T-helper 17 cell (primary cell): ENCODE measurements at places on chromosomes 11 and 22. TPM values are rescaled to one million over a fixed set of nuclear protein-coding genes. Genes with fewer than 3 reads are reported as not detected.

DNA sequence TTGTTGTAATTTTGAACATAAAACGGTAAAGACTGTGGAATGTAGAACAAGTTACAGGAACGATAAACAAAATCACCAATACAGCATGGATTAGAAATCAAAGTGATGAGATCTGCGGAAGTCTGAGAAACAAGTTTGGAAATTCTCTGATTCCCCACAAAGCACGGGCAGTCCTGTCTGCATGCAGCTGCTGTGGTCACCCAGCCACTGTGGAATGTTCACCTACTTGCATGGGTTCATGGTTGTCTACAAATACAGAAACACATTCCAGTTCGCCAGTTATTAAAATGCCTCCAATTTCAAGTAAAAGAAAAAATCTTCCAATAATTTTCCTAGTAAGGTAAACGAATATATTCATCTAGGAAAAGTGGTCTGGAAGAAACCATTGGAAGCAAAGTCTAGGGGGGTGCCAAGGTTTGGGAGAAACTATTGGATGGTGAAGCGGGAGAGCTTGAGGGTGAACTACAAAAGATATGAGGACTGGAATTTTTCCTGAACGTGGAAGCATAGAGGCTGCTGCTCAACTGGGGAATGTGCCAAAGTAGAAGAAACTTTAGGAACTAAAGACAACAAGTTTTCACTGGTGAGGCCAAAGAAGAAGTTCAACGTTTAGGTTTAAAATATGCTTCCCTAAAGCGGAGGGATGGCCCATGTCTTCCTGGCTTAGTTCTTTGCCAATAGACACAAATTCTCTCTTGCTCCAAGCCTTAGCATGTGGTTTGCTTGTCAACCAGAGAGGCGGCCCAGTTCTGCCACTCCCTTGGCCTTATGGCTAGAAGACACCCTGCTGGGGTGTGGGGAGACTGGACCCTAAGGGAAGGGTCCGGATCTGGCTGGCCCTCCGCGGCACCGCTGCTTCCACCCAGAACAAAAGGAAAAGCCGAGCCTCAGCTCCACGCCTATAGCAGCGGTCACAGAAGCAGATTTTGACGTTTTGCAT, 70.2 kb downstream of the CTTN start:
- H3K4me1 ChIP-seq = peaks cover 5% of the 10 kb centered on the region
- no peak for DNase-seq
- H3K36me3 ChIP-seq = no peaks in the 10 kb centered on the region
- H3K27me3 ChIP-seq = peaks cover 31% of the 10 kb centered on the region
- H3K27ac ChIP-seq = no peak overlapping the region
- H3K4me3 ChIP-seq = no peak overlapping the region

DNA sequence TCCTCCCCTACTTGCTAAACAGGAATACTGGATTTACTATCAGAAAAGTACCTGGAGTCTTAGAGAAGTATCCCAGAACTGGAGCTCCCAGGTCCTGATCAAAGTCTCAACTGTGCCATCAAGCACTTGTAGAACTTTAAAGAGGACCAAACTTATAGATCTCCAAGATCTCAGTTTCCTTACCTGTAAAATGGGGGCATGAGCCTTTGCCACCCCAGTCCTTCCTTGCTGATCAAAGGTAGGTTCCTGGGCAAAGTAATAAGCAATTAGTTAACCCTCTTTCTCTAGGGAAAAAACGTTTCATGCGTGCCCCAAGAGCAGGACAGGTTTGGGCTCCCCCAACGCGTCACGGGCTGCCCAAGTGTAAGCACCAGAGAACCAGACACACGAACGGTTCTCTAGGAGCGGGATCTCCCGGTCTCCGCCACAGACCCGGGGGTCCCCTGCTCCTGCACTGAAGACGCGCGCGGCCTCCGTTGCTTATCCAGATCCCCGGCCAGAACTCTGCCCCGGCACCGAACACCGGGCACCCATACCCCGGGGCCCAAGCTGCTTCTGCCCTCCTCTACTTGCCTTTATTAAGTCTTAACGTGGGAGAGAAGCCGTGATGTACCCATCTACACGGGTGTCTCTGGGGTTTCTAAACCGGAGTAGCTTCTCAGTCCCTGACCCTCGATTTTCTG, 505 bp downstream of the ZNF214 start:
- no peak for DNase-seq
- H3K27ac ChIP-seq = no peak overlapping the region
- no peak overlapping the region for H3K4me3 ChIP-seq
- peaks cover 2% of the 10 kb centered on the region for H3K4me1 ChIP-seq

DNA sequence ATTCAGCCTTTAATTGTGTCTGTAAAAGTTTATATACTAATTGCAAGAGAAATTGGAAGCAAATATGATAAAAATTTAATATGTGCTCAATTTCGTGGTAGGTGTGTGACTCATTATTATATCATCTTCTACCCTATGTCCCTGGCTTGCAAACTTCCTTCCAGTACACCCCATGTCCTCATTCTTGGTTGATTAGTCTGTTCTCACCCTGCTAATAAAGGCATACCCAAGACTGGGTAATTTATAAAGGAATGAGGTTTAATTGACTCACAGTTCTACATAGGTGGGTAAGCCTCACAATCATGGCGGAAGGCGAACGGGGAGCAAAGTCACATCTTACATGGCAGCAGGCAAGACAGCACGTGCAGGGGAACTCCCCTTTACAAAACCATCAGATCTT, 11.9 kb downstream of the MRGPRX3 start:
- no peaks in the 10 kb centered on the region for H3K36me3 ChIP-seq
- peaks cover 2% of the 10 kb centered on the region for H3K4me1 ChIP-seq
- no peak overlapping the region for H3K27ac ChIP-seq
- no peak for DNase-seq
- H3K4me3 ChIP-seq = no peak overlapping the region

DNA sequence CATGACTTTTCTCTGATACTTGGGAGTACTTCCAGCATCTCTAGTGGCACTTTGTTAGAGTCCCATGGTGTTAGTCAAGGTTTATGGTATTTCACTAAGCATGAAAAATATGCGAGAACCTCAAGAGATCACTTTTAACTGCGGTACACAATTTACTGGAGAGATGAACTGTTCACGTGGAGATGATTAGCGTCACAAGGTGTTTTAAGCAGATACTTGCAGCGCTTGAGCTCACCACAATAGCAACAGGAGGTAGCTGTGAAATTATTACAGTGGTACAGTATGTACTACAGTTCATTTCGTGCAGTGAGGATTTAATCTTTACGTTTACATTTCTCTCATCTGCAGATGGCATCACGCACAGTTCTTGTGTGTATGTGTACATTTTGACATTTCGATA, 4.5 kb downstream of the PARVA start:
- no peak overlapping the region for H3K27ac ChIP-seq
- H3K27me3 ChIP-seq = peaks cover 8% of the 10 kb centered on the region
- no peak for DNase-seq
- no peaks in the 10 kb centered on the region for H3K36me3 ChIP-seq

DNA sequence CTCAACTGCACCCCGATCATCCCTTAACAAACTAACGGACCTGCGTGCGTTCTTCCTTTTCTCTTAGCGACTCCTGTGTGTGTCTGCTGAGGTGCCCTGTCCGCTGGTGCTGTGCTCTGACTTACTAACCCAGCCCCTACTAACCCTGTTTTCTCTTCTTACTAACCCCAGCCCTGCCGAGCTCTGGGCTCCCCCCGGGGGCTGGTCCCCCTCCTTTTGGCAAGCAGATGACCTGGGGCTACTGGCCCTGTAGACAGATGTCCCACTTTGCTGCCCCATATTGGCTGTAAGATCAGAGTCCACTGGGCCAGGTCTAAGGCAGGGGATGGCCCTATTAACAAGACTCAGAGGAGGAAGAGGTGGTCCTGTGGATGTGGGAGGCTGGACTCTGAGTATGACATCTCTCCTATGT, 14.7 kb downstream of the MIAT start:
- H3K36me3 ChIP-seq = no peaks in the 10 kb centered on the region
- peak overlapping the region; percentile 96 for H3K4me3 ChIP-seq
- H3K27me3 ChIP-seq = no peaks in the 10 kb centered on the region
- DNase-seq = peak; percentile 28
- H3K27ac ChIP-seq = peak overlapping the region; percentile 99

GRCh38 chr11:77019976-77020595, 14.1 kb upstream of the B3GNT6 start:
- H3K27ac ChIP-seq = no peak overlapping the region
- H3K27me3 ChIP-seq = no peaks in the 10 kb centered on the region
- DNase-seq = no peak
- H3K4me3 ChIP-seq = no peak overlapping the region
- H3K36me3 ChIP-seq = peaks cover 6% of the 10 kb centered on the region

- no peak for DNase-seq
- H3K27me3 ChIP-seq = no peaks in the 10 kb centered on the region
- H3K27ac ChIP-seq = peak overlapping the region; percentile 97
- H3K4me1 ChIP-seq = peaks cover 37% of the 10 kb centered on the region
Observed at GRCh38 chr11:61125310-61125684, 23.0 kb downstream of the CD5 start.

GRCh38 chr11:125489166-125489565, 6.9 kb downstream of the FEZ1 start:
- peaks cover 44% of the 10 kb centered on the region for H3K27me3 ChIP-seq
- H3K36me3 ChIP-seq = no peaks in the 10 kb centered on the region
- DNase-seq = no peak
- peak overlapping the region; percentile 4 for H3K27ac ChIP-seq

GRCh38 chr11:94544646-94545263, 1.0 kb downstream of the FUT4 start:
- peak overlapping the region; percentile 99 for H3K4me3 ChIP-seq
- H3K36me3 ChIP-seq = peaks cover 2% of the 10 kb centered on the region
- no peak for DNase-seq
- H3K27ac ChIP-seq = peak overlapping the region; percentile 49
- peaks cover 22% of the 10 kb centered on the region for H3K4me1 ChIP-seq
- H3K27me3 ChIP-seq = peaks cover under 1% of the 10 kb centered on the region

- H3K27me3 ChIP-seq = no peaks in the 10 kb centered on the region
- peaks cover 18% of the 10 kb centered on the region for H3K4me1 ChIP-seq
- no peak overlapping the region for H3K27ac ChIP-seq
- H3K36me3 ChIP-seq = peaks cover 3% of the 10 kb centered on the region
- H3K4me3 ChIP-seq = no peak overlapping the region
Observed at GRCh38 chr11:61141601-61142028, 19.6 kb downstream of the VPS37C start.

Gene TRIM48
- not detected for total RNA-seq

Gene CHADL
- total RNA-seq = 3.5 TPM

Gene HEPN1
- total RNA-seq = not detected

Gene CREB3L1
- total RNA-seq = not detected

Gene BTBD18
- total RNA-seq = not detected

Gene ART5
- total RNA-seq = not detected

Gene MYRF
- 0.47 TPM for total RNA-seq

Gene APOL4
- not detected for total RNA-seq

Gene KCNJ11
- 0.26 TPM for total RNA-seq

Gene TIMM10
- 17.0 TPM for total RNA-seq

Gene FOSL1
- total RNA-seq = 3.7 TPM

Gene GGTLC3
- not detected for total RNA-seq

Gene OR10A2
- total RNA-seq = not detected

Gene OSBPL5
- total RNA-seq = 6.8 TPM
